GM20000 (cell line): ENCODE measurements at places on chromosomes 1 and 21.

DNA sequence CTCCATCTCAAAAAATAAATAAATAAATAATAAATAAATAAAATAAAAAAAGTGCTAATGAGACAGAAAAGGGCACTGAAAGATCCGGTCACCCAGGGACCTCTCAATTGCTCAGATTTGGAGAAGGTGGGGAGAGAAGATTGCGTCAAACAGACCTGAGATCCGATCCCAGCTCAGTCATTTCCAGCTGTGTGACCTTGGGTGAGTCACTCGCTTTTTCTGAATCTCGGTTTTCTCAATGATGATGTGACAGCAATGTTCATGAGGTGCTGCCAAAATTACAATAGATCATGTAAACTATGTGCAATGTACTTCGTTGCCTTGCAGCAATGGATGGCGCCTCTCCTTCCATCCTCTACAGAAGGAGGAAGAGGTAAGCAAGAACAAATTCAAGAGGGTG is 11.1 kb upstream of the MEF2D start:
- no peak for DNase-seq

GRCh38 chr1:110227774-110228173 is 17.7 kb downstream of the KCNC4 start:
- DNase-seq, result no peak

GRCh38 chr21:44490405-44490804 is 35.1 kb downstream of the LRRC3 start:
- no peak for DNase-seq

GRCh38 chr1:207430602-207431001 is 23.5 kb upstream of the CR2 start:
- no peak for DNase-seq

DNA sequence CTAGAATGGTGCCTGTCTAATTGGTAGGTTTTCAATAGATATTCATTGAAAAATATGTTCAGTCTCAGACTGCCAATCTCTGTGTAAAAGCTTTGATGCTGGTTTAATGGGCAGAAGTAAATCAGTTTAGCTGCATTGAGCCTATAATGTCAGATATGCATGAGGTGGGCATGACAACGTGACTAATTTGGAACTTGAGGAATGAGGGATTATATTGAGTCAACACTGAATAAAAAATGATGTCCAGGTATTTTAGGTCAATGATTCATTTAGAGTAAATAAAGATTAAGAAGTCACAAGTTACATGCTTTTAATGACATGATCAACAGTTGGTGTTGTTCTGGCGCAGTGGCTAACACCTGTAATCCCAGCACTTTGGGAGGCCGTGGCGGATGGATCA is 3.0 kb downstream of the WDR3 start:
- no peak for DNase-seq

- DNase-seq, result no peak
Observed at GRCh38 chr1:107479865-107480350, 339.1 kb downstream of the NTNG1 start.

DNA sequence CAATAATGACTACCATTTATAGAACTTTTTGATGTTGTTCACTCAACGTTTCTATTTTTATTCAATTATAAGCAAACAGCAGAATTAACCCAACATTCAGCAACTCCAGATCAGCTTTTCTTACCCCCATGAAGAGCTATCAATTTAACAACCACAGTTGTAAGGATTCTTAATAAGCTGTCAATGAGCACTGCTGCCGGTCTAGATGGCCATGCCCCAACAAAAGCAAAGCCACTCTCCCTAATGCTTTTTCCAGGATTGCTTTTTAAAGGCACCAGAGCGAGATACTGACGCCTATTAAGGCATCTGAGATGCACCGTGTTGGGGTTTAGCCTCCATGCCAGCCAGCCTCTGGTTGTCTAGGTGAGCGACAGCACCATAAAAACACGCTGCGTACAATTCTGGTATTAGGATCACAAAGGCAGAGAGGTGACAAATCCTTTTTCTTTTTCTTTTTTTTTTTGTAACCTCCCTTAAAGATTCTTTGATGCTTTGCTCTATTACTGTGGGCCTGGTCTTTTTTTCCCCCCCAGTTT is 39.5 kb downstream of the PTPRC start:
- DNase-seq, result no peak

GRCh38 chr1:26278303-26278702 is 1.6 kb upstream of the SH3BGRL3 start:
- no peak for DNase-seq

- DNase-seq, result no peak
Observed at GRCh38 chr1:58854576-58854975, 70.7 kb upstream of the JUN start.
